IMR-90 (cell line): ENCODE measurements at places on chromosomes 16 and 17.

DNA sequence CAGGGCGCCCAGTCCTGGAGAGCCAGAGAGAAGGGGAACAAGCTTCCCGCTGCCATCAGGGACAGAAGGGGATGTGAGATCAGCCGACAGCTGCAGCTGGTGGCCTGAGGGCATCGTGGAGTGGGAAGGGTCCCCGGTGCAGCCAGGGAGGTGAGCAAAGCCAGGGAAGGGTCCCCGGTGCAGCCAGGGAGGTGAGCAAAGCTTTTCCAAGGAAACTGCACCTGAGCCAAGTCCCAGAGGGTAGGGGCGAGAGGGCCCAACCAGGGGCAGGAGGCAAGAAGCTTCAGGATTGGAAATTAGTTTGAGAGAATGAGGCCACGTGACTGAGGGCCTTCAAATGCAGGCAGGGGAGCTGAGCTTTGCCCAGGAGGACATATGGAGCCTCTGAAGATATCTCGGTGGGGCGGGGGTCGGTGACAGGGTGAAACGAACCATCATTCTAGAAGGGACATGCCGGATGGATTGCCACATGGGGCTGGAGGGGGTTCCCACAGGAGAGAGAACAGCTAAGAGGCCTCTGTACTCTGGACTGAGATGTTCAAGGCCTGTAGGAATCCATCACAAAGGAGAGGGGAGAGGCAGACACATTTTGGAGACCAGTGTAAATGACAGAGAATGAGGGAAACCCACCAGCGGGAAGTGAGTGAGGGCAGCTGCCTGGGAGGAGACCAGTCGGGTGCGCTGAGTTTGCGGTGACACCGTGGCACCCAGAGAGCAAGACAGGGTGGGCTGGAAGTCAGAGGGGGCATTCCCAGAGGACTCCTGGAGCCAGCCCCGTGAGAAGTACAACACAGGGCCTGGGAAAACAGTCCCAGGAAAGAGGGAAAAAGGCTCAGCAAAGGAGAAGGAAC is 31.4 kb upstream of the RPH3AL start:
- DNase-seq, result no peak

- no peak for DNase-seq
These were observed 1.1 kb downstream of the CHRNE start for GRCh38 chr17:4901648-4902344.

DNA sequence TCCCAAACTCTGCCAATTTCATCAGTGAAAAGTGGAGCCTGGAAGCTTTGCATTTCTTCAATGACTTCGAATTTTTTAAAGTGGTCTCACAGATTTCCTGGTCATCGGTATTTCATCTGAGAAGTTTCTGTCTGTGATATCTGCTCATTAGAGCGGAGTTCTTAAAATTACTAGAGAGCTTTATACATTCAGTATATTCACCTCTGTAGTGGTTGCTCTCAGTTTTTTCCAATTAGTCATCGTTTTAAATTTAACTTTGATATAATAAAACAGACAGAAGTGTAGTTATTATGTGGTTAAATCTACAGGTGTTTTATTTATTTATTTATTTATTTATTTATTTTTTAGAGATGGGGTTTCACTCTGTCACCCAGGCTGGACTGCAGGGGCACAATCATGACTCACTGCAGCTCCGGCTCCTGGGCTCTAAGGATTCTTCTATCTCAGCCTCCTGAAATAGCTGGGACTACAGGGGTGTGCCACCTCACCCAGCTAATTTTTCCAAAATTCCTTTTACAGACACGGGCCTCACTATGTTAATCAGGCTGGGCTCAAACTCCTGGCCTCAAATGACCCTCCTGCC is 16.0 kb downstream of the ARHGAP17 start:
- no peak for DNase-seq

DNA sequence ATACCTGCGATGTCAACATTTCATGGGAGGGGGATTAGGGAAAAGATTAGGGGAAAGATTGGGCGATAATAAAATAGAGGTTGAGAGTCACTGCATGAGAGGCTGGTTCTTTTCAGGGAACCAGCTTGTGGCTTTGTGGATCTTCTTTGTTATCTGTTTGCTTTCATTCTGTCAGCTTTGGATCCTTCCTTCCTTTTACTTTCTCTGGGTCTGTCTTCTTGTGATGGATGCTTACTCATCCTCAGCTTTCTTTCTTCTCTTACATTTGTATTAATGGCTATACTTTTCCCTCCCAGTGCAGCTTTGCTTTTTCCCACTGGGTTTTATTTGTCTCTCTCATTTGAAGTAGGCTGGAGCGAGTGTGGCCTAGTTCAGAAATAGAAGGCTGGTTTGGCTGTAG is 47.1 kb downstream of the RPTOR start:
- DNase-seq, result no peak

DNA sequence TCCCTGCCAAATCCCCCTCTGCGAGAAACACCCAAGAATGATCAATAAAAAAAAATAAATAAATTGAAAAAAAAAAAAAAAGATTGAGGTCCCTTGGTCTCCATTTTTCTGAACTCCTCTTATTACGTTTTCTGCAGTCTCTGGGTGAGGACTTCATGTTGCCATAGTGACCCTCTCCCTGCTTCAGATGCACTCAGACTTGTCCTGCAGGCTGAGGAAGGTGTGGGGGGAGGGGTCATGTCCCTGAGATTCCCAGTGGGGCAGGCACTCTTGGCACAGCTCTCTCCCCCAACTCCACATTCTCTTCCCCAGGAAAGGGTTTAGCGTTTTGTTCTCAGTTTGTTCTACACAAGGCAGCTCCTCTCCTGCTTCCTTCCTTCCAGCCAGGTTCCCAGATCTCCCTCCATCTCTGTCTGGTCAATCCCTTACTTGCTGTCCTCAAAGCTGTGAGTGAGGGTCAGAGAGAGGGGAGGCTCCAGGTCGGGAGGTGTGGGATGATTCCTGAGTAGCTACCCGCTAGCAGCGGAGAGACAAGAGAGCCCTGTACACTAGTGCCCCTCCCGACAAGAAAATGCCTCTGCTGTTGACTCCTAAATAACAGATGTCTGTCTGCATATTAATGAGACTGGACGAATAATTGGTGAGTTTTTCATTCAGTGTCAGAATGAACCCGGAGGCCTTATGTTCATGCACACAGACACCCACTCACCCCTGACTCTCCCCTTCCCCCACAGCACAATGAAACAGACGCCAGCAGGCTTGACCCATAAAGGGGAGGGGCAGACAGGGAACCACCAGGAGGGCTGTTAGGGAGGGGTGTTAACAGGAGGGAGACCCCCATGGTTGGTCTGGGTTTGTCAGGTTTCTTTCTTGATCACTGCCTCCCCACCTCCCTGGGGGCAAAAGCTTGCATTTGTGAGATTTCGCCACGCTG is 9.2 kb downstream of the RND2 start:
- no peak for DNase-seq

DNA sequence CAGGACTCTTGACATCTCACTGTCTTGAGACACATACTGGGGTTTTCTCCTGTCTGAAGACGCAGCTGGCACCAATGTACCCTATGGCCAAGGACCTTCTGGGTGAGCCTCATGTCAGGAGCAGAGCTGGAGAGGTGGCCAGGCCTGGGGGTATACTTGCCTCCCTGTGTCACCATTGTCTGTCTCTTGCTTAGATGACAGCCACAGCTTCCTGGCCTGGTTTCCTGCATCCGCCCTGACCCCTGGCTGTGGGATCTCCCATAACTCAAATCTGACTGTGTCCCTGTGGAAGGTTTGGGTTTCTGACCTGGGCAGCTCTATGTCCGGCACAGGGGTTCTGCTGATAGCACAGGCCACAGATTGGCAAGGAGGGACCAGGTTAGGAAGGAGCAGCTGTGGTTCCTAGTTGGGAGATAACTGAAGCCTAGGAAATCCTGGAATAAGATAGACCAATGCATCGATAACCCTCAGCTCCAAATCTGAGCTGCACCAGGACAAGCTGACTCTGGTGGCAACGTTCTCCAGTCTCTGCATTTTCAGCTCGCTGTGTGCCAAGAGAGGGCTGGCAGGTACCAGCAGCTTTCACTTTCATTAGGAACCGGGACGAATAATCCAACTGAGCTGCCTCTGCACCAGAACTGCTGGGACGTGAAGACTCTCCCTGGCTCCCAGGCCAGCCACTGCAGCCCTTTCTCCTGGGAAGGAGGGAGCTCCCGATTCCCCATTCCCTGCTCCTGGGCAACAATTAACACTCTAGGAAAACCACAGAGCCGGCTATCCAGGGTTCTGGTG is 5.0 kb downstream of the DEXI start:
- DNase-seq, result no peak

DNA sequence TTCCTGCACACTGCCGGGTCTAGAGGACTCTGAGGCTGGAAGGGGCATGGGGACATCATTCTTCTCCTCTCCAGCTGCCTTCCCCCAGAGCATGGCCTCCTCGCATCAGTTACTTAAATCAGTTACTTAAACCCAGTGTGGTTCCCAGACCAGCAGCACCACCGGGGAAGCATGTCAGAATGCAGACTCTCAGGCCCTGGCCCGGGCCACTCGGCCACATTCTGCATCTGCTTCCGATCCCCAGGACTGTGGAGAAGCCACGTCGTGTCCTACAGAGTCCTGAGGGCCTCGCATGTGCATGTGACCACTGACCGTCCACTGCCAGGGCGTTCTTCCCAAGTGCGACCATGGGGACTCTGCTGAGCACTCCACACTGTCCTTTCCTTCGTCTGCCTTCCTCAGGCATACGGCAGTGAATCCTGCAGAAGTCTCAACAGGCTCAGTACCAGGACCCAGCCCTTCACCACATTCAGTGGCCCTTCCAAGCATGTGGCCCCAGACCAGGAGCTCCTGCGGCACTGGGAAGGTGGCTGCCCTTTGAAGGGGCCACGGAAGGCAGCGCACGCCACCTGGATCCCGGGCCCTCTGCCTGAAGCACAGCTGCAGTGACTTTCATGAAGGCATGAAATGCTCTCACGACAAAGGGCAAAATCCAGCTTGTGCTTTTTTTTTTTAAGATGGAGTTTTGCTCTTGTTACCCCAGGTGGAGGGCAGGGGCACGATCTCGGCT is 46.9 kb upstream of the RASD1 start:
- DNase-seq, result no peak

- peak; percentile 48 for DNase-seq
These were observed 97.6 kb downstream of the MRM3 start for GRCh38 chr17:879546-880442.

- DNase-seq, result no peak
These were observed 236.6 kb upstream of the MYOCD start for GRCh38 chr17:12429116-12429515.

- DNase-seq, result no peak
These were observed 17.7 kb upstream of the VPS4A start for GRCh38 chr16:69293401-69293800.

DNA sequence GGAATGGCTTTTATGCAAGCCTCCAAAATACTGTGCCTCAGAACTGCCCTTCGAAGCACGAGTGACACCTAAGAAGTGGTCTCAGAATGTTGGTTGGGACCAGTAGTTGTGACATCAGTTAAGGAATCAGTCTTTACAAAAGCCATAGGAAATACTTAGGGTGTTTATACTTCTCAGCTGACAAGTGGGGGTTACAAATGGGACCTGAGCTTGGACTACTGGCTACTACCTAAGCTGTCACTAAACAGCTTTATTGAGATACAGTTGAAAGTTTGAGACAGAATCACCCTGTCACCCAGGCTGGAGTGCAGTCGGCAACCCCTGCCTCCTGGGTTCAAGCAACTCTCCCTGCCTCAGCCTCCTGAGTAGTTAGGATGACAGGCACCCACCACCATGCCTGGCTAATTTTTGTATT is 5.0 kb downstream of the RPL19 start:
- DNase-seq, result no peak

GRCh38 chr17:15291674-15292361 is 26.7 kb upstream of the PMP22 start:
- peak; percentile 46 for DNase-seq

GRCh38 chr16:16191493-16192167 is 31.7 kb downstream of the ABCC6 start:
- DNase-seq, result no peak

DNA sequence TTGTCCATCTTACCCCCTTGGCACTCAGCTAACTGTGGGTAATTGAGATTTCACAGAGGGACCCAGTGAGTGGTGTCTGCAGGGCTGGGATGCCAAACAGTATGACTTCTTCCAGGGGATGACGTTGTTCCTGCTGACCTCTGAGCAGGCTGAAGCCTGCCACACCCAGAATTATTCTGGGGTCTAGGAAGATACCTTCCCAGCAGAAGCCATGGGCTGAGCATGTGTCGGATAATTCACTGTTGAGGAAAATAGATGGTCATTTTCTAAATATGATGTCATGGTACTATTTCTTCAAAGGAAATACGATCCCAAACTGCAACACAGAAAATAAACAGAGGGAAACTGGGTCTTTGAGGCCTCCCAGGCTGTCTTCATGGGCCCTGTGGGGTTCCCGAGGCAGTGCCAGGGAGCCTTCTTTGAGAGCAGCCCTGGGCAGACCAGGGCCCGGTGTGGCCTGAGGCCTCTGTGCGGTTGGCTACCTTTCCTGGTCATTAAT is 17.4 kb downstream of the WNT9B start:
- peak; percentile 11 for DNase-seq
